Activated naive CD8-positive, alpha-beta T cell treated with anti-CD3 and anti-CD28 coated beads for 36 hours (primary cell): ENCODE measurements at places on chromosomes 3 and 15. TPM values are rescaled to one million over a fixed set of nuclear protein-coding genes. Genes with fewer than 3 reads are reported as not detected.

GRCh38 chr3:167837466-167837865, 101.9 kb downstream of the SERPINI1 start:
- H3K4me3 ChIP-seq: no peak overlapping the region
- no peak for DNase-seq
- peaks cover 3% of the 10 kb centered on the region for H3K27me3 ChIP-seq

GRCh38 chr3:53089511-53089910, 40.7 kb downstream of the RFT1 start:
- H3K4me3 ChIP-seq: no peak overlapping the region
- no peaks in the 10 kb centered on the region for H3K27me3 ChIP-seq
- H3K4me1 ChIP-seq: no peaks in the 10 kb centered on the region

DNA sequence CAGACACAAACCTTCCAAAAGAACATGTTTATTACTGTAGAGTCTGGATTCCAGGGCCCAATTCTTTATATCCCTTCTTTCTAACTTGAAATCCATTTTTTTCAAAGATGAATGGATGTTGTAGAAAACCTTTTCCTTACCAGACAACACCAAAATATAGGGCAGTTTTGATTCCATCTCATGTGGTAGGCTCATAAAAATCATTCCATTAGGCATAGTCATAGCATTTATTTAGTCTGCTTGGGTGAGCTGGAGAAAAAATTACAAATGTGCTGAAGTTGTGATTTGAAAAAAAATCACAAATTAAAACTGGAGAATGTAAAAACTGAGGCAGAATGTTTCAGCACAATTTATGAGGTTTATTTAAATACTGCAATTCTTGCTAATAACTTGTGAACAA, 199.3 kb upstream of the TBC1D5 start:
- DNase-seq: no peak
- H3K27me3 ChIP-seq: no peaks in the 10 kb centered on the region
- no peak overlapping the region for H3K4me3 ChIP-seq
- no peaks in the 10 kb centered on the region for H3K36me3 ChIP-seq
- no peak overlapping the region for H3K27ac ChIP-seq

DNA sequence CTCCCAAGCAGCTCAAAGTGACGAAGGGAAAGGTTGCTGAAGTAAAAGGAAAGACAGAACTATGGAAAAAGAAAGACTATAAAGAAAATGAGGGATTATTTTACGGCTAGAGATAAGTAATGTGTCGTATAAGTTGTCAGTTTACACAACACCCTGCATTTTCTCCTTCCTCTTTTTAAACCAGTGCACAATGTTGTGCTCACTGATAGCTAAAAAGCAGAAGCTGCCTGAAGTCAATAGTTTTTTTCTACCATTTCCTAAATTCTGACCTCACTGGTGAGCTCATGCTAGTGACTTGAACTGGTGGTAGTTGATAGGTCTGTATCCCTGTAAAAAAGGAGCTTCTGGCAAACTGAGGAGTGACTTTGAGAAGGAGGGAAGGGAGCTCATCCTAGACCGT, 368.6 kb upstream of the GBE1 start:
- H3K27me3 ChIP-seq: peaks cover 17% of the 10 kb centered on the region
- no peak overlapping the region for H3K27ac ChIP-seq
- no peaks in the 10 kb centered on the region for H3K4me1 ChIP-seq
- no peaks in the 10 kb centered on the region for H3K36me3 ChIP-seq

DNA sequence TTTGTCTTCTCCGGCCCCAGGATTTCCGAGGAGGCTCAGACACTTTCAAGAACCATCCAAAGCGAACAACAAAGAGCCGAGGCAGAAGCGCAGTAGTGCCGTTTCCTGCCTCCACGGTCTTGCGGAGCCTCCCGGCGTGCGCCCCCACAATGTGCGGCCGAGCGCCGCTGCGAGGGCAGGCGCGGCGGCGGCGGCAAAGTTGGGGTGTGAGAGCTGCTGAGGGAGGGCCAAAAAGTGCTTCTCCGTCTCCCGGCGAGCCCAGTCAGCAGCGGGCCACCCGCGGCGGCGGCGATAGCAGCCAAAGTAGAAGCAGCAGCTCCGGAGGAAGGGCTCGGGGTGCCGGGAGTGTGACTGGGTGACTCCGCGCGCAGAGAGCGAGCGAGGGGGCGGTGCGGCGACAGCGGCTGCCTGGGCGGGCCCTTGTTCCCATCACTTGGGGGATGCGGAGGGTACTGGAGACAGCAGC, 749.1 kb downstream of the ROBO1 start:
- peaks cover 12% of the 10 kb centered on the region for H3K4me1 ChIP-seq
- H3K36me3 ChIP-seq: no peaks in the 10 kb centered on the region
- no peak overlapping the region for H3K4me3 ChIP-seq
- peaks cover 24% of the 10 kb centered on the region for H3K27me3 ChIP-seq
- peak; percentile 60 for DNase-seq

DNA sequence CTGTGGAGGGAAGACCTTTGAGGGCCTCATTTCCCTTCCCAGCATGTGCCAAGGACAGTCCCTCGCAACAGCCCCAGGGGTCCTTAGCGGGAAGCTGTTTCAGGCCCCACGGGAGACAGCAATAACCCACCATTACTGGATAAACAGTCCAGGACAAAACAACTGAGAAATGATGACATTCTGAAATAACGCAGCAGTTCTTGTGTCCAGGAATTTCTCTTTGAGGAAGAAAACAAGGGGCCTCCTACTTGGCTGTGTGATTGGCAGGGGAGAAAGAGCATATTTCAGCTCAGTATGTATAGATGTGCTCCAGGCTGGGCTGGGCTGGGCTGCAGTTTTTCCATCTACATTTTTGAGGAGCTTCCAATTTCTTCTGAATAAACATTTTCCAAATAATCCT, 82.2 kb upstream of the THBS1 start:
- DNase-seq: no peak
- H3K4me1 ChIP-seq: peaks cover 5% of the 10 kb centered on the region
- H3K27me3 ChIP-seq: peaks cover 6% of the 10 kb centered on the region

DNA sequence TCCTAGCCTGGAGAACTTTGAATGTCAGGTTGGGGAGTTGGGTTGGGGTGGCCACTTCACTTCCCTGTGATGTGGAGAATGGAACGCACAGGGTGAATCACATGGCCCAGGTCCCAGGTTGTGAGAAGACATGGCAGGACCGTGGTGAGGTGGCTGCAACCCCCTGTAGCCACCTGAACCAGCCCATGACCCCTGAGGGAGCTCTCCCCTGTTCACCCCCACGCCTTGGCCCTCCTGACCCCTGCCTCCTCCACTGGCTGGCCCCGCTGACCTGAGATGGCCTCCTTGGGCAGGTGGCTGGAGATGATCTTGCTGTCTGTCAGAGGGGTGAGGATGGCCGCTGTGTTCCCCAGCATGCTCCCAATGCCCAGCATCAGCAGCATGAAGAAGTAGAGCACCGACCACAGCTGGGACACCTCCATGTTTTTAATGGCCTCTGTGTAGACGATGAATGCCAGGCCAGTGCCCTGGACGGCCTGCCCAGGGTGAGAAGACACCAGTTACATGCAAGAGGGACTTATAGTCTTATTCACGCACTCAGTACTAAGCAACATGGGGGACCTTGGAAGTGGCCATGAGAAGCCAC, 31.0 kb downstream of the SLC6A20 start:
- H3K4me1 ChIP-seq: peaks cover 2% of the 10 kb centered on the region
- peaks cover 1% of the 10 kb centered on the region for H3K36me3 ChIP-seq
- no peak for DNase-seq
- peaks cover 12% of the 10 kb centered on the region for H3K27me3 ChIP-seq
- H3K27ac ChIP-seq: no peak overlapping the region

DNA sequence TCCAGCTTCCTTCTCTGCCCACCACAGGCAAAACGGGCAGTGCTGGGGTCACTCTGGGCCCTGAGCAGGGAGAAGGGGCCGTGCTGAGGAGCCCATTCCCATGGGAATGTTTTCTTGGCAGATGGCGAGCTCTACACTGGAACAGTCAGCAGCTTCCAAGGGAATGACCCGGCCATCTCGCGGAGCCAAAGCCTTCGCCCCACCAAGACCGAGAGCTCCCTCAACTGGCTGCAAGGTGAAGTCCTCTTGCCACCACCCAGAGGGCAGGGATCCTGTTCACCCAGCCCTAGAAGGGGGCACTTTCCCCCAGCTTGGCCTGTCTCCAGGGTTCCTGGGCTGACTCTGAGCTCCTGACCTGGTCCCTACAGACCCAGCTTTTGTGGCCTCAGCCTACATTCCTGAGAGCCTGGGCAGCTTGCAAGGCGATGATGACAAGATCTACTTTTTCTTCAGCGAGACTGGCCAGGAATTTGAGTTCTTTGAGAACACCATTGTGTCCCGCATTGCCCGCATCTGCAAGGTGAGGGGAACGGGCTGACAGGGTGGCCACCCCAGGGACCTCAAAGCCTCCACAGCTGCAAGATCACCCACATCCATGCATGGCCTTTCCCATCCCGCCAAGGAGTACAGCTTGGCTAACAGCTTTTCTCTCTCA, 12.4 kb downstream of the CIB1 start:
- no peak overlapping the region for H3K27ac ChIP-seq
- no peaks in the 10 kb centered on the region for H3K36me3 ChIP-seq
- H3K4me3 ChIP-seq: no peak overlapping the region

DNA sequence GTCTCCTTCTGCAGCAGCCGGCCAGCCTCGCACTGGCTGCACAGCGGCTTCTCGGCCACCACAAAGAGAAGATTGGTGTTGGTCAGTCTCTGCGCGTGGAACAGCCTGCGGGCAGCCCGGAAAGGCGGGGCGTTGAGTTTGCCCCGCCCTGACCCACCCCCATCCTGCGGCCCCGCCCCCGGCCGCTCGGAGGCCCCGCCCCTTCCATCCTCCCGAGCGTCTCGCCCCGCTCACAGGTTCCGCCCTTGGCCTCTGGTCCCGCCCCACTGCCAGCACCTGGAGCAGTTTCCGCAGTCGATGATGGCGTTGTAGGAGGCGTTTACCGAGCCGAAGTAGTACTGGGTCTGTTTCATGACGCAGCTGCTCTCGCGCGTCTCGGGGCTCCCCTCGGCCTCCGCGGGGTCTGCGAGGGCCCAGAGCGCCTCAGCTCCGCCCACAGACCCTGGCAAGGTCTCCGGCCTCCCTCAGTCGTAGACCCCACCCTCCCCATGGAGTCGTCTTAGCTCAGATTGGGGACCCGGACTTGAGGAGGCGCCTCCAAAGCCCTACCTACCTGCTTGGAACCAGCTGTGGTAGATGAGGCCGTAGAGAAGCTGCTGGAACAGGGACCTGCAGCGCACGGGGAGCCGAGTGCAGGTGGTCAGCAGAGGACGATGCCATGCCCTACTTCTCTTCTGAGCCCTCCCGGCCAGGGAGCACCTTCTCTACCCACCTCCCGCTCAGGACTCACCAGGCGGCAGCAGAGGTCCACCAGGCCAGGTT, 5.9 kb upstream of the TMEM115 start:
- H3K36me3 ChIP-seq: no peaks in the 10 kb centered on the region
- peak overlapping the region; percentile 81 for H3K4me3 ChIP-seq
- H3K27ac ChIP-seq: peak overlapping the region; percentile 78
- DNase-seq: peak; percentile 94

DNA sequence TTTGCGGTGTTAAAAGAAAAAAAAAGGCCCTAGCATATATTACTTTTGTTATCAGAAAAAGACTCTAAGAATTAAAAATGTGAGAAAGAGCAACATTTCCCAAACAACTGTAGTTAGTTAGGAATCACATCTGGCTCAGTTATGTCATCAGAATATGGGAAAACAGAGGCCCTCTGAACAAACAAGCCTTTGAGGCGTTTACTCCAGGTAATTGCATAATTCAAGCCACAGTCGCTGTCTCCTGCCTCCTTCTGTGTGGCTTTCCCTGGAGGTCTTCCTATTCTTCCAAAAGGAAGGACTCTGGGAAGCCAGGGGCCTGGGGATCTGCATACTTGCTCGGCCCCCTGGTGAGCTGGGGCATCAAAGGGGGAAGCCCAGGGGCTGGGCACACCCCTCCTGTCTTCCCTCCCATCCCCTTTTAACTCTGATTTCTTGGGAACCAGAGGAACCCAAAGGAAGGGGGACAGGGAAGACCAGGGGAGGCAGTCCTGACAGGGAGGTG, 3.7 kb upstream of the FAM107A start:
- H3K4me1 ChIP-seq: peaks cover 15% of the 10 kb centered on the region
- no peak overlapping the region for H3K27ac ChIP-seq
- peaks cover 33% of the 10 kb centered on the region for H3K27me3 ChIP-seq
- DNase-seq: no peak
- peaks cover under 1% of the 10 kb centered on the region for H3K36me3 ChIP-seq

DNA sequence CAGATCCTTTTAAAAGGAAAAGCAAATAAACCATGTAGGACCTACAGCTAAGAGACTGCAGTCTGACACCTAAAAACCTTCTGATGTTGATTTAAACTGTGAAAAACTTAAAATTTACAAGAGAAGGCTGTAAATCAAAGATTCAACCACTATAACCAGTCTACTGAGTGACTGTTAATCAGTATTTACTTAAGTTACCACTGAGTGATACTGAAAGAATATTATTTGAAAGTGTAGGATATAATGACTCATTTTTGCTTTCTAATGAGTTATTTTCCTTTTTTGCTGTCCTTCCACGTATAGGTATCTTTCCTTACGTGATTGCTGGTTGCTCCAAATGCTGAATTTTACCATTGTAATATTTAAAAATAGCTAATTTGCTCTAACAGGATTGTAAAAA, 44.6 kb downstream of the RFX7 start:
- no peak overlapping the region for H3K4me3 ChIP-seq
- peaks cover 35% of the 10 kb centered on the region for H3K4me1 ChIP-seq
- peaks cover 15% of the 10 kb centered on the region for H3K36me3 ChIP-seq
- DNase-seq: no peak
- no peaks in the 10 kb centered on the region for H3K27me3 ChIP-seq
- H3K27ac ChIP-seq: no peak overlapping the region

GRCh38 chr3:98994128-98994762, 92.8 kb upstream of the DCBLD2 start:
- H3K4me1 ChIP-seq: no peaks in the 10 kb centered on the region
- no peaks in the 10 kb centered on the region for H3K36me3 ChIP-seq
- H3K4me3 ChIP-seq: no peak overlapping the region
- no peak for DNase-seq

Gene UBAP1L
- total RNA-seq: 2.7 TPM

Gene ADAMTS7
- total RNA-seq: 0.21 TPM

Gene CCDC54
- total RNA-seq: not detected

Gene INO80
- 26.1 TPM for total RNA-seq

Gene FANCD2
- total RNA-seq: 80.9 TPM

Gene C15orf62
- total RNA-seq: 0.43 TPM
